NCI-H774 (cell line): ENCODE measurements at places on chromosomes 13 and 19.

GRCh38 chr19:8244442-8244841, 35.3 kb downstream of the CERS4 start:
- DNase-seq = no peak

GRCh38 chr19:35741203-35741515, 1.1 kb downstream of the IGFLR1 start:
- DNase-seq = no peak

GRCh38 chr19:57317503-57317902, 2.8 kb upstream of the ZNF543 start:
- DNase-seq = no peak

GRCh38 chr13:58434943-58435342, 803.4 kb downstream of the PCDH17 start:
- no peak for DNase-seq

DNA sequence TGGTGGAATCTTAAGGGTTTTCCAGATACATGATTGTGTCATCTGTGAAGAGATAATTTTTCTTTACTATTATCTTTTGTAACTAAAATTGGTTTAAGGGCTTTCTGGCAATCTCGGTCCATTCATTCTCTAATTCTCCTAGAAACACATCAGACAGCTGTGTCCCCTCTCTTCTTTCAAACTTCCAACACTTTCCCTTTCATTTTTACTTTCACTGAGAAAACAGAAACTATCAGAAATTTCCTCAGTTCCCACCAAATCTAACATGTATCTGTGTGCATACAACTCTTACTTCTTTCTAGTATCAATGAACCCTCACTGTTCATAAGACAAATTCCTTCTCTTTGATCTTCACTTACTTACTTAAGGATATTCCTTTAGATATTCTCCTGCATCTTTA, 40.2 kb downstream of the KCNRG start:
- DNase-seq = no peak

- peak; percentile 47 for DNase-seq
These were observed 2.9 kb upstream of the IRS2 start for GRCh38 chr13:109789262-109789661.

DNA sequence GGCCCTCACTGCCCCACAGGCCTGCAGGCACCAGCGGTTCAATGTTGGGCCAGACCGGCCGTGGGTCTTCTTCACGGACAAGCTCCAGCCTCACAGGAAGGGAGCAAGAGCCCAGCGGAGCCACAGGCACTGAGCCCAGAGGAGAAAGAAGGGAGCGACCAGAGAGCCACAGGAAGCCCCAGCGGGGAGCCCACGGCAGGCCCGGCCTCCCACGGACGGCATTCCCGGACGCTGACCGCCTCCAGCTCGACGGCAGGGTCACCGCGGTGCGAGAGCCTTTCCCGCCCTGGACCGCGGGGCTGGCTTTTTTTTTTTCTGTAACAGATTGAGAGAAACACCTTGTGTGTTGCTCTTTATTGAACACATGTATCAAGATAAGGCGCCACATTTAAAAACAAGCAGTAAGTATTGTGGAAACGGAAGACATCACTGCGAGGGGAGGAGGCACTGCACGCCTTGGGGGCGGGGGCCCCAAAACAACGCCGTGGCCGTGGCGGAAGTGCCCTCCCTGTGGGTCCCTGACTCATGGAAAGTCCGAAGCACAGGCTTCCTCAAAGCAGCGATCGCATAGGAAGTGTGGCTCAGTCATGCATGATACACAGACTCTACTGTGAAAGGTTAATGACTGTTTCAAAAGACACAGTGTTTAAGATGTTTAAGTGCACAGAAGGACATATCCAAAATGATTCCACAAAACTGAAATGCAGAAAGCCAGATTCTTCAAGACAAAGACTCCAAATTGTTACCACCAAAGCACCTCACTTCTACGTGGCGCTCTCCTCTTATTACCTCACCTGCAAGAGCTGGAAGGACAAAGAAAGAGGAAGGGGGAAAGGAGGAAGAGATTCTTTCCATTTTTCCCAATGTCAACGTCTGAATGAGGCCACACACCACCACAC, 3.5 kb downstream of the RASA3 start:
- DNase-seq = no peak

DNA sequence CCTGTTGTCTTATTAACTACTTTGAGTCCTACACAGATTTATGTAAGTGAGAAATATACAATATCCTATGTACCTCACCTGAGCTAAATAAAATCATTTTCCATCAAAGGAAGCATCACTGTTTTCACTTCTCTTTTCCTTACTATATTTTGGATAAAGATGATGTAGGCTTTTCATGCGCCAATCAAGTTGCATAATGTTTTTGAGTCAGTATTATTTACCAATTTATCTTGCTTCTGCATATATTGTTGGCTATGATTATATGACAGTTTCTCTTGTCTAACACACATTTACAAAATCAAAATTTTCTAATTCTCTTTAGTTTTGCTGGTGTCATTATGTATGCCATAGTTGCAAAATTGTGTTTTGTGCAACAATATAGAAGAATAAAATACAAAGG, 67.9 kb upstream of the FRY start:
- no peak for DNase-seq

GRCh38 chr13:77810430-77810829, 108.2 kb downstream of the EDNRB start:
- no peak for DNase-seq

DNA sequence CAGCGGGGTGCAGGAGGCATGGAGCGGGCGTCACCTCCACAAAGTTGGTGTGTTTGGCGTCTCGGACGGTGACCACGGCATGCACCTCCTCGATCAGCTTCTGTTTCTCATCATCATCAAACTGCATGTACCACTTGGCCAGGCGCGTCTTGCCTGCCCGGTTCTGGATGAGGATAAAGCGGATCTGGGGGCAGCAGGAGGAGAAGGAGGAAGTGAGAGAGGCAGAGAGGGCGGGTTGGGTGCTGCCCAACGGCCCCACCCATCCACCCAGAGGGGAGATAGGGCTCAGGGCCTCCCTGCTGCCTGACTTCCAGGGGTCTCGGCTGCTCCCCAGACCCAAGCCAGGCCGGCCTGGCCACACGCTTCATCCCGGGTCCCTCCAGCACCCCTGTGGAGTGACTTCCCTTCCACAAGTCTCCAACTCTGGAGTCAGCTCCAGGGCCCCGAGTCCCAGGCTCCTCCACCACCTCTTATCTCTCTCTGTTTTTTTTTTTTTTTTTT, 4.6 kb downstream of the AP2S1 start:
- DNase-seq = no peak

DNA sequence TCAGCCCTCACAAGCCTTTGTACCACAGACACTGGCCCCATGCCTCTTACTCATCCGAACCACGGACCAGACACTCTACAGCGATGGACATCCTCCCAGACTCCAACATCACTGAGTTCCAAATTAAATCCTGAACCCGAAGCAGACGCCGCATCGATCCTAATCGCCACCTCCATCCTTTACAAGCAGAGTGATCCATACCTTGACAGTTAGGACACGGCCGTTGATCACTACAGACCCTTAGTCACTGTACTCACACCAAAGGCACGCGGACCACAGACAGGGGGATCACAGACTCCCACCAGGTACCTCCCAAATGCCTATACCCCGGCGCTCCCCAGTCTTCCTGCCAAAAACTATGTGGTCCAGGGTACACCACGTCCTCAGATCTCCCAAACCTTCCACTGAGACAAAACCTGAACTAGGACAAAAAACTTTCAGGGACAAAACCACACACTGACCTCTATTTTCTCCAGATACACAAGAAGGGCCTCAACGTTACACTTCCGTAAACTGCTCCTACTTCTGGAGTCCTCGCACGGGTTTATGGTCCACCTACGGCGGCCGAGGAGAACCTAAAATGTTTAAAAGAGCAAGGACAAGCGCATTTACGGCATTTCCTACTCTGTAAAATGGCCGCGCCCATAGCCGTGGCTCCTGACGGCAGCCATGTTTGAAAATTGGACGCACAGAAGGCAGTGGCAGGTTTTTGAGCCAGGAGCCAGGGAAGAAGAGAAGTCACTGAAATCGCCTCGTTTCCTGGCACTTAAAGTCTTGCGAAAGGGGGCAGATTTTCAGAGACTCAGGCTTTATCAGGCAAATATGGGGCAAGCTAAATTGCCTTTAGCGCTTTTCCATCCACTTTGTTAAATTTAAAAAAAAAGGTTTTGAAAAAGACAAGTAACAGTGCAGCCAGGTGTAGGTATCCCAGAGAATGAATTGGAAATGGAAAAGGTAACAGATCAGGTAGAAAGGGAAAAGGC, at the start of gene ZNF350:
Gene ZNF350, minus strand, starts transcription at position 532 of the 983 bp plus-strand sequence. CDS start 12,480 bp downstream, outside the sequence.
- DNase-seq = peak; percentile 85

DNA sequence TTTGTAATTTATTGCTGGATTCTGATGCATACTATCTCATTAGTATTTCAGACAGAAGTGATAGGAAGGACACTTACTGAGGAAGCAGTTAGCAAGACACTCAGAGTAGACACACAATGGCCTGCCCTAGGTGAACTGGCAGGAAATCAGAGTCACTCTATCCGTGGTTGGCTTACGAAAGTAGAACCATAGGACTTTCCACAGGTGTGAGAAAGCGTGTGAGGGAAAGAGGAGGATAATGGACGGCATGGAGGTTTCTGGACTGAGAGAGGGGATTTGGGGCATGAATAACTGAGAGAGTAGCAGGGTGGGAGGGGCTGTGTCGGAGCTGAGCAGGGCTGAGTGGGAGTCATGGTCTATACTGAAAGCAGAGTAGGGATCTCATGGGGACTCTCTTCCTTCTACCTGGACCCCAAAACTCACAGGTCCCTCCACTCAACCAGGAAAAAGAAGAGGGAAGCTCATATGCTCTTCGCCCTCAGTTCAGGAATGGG, 18.7 kb upstream of the EID2 start:
- DNase-seq = no peak

DNA sequence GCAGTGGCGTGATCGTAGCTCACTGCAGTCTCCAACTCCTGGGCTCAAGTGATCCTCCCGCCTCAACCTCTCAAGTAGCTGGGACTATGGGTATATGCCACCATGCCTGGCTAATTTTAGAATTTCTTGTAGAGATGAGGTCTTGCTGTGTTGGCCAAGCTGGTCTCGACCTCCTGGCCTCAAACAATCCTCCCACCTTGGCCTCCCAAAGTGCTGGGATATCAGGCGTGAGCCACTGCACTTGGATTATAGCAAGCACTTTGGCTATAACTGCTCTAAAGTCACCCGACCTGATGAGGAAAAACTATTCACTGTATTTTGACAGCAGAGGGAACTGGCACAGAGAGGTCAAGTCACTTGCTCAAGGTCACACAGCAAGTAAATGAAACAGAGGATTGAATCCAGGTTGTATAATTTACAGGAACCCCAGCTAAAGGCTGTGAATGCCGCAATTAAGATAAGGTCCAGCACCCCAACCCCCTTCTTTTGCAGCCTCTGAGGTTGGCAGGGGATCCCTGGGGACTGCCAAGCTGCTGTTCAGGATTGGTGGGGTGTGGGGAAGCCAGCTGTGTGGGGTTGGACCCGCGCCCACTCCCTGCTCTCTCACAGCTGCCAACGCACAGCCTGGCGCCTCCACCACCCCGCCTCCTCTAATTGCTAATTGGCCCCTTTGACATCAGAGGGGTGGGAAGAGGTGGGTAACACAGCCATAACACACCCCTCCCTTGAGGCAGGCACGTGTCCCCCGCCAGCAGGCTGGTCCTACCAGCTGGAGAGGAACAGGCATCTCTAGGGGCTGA, 6.0 kb downstream of the TMIGD2 start:
- DNase-seq = peak; percentile 18

GRCh38 chr19:1258707-1259205, 10.4 kb downstream of the MIDN start:
- no peak for DNase-seq

GRCh38 chr13:79786176-79786575, 305.2 kb downstream of the NDFIP2 start:
- no peak for DNase-seq

- DNase-seq = no peak
These were observed 46.3 kb upstream of the ITM2B start for GRCh38 chr13:48186722-48187121.

GRCh38 chr19:38919837-38920601, 8.0 kb upstream of the CCER2 start:
- DNase-seq = no peak

- DNase-seq = no peak
These were observed 10.2 kb downstream of the TSC22D1 start for GRCh38 chr13:44565881-44566280.

DNA sequence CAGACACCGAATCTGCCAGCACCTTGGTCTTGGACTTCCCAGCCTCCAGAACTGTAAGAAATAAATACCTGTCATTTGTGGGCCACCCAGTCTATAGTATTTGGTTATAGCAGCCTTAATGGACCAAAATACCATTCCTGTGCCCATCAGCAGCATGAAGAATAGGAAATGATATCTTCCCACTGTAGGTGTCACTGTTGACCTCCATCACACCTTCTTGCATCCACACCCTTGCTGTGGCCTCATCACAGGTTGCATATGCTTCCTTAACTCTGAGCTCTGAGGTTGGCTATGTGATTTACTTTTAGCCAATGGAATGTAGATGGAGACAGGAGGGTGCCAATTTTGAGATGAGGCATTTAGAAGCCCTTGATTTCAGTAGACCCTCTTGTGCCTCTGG, 242.0 kb upstream of the TSHZ3 start:
- no peak for DNase-seq

- DNase-seq = no peak
These were observed 224.4 kb downstream of the OXGR1 start for GRCh38 chr13:96769874-96770273.

DNA sequence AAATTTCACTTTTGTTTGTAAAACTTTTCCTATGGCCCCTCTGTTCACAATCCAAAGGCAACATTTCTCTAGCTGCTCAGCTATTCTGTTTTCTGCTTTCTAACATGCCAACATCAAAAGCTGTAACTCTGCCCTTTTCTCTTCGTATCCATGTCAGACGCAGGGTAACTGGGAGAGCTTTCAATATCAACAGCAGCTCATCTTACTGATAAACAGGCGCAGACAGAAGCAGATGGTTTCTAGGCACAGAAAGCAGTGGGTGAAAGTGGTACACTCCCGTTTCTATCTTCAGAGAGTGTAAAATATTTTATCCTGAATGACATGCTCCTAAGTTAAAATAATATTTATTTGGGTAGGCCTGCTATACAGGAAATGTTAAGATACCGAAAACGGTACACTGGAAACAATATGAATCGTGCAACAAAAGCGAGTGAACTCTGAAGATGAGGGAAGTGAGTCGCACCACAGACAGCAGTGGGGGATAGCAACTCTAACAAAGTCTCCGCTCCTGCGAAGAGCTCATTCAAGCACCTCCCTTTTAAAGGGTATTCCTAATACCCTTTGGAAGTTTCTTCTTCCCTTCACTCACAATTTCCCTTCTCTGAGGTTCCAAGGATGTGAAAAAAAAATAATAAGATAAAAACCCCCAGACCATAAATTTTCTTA, 798.3 kb downstream of the GPC5 start:
- DNase-seq = no peak

DNA sequence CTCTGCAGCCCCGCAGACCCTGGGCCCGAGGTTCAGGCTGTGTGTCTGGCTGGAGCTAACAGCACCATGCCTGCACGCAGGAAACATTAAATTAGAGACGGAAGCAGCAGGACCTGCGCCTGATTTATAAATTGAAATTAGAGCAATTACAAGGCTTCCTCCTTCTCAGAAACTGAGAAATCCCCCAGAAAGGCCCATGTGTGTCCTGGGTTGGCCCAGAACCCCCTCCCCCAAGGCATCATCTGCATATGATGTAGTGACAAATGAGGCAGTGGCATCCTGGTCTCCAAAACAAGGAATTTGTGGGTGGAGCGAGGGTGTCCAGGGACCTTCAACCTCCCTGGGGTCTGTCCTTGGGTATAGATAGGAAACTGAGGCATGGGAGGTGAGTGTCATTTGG, 27.2 kb upstream of the SEMA6B start:
- no peak for DNase-seq
